Ovary (tissue), 10 donors: ENCODE measurements at places on chromosomes 1 and 21. TPM values are rescaled to one million over a fixed set of nuclear protein-coding genes. Genes with fewer than 3 reads are reported as not detected.

GRCh38 chr1:25704267-25704691 is 87.7 kb downstream of the MAN1C1 start:
- no peak for DNase-seq

- no peak for DNase-seq
Measured at GRCh38 chr1:51491166-51491981, 27.7 kb downstream of the EPS15 start.

- no peak for DNase-seq
Measured at GRCh38 chr1:177472567-177472966, 301.8 kb downstream of the BRINP2 start.

The SLC6A9 gene
- 2.1 TPM for polyA plus RNA-seq
